NCI-H1436 (cell line): ENCODE measurements at places on chromosomes 12 and 14.

DNA sequence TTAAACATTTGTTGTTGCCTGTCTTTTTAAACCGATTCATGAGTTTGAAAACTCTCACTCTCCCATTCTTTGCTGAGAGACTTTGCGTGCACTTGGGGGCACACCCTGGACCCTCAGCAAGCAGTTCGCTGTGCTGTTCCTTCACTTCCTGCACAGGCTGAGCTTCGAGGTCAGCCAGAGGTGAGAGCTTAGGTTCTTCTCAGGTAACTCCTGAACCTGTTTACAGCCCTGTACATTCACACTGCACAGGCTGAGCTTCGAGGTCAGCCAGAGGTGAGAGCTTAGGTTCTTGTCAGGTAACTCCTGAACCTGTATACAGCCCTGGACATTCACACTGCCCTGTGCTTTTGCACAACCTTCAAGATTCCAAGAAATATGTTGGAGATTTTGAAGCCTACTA lies 9.8 kb upstream of the CLECL1 start:
- DNase-seq = no peak

DNA sequence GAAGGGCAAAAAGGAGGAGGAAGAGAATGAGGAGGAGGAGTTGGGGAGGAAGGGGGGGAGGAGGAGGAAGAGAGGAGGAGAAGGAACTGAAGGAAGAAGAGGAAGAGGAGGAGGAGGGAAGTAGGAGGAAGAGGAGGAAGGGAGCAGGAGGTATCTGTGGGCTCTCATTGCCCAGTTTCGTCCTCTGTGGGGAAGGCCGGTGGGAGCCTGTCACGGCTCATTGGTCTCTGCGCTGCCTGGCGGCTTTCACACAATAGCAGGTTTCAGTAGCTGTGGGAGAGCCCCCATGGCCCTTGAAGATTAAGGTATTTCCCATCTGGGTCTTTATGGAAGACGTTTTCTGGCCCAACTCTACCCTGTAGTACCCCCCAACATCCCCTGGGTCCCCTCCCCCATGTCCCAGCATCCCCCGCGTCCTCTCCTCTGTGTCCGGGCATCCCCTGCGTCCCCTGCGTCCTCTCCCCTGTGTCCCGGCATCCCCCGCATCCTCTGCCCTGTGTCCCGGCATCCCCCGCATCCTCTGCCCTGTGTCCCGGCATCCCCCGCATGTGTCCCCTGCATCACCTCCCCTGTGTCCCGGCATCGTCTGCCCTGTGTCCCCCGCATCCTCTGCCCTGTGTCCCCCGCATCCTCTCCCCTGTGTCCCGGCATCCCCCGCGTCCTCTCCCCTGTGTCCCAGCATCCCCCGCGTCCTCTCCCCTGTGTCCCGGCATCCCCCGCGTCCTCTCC lies 278.2 kb upstream of the SFSWAP start:
- DNase-seq = no peak

DNA sequence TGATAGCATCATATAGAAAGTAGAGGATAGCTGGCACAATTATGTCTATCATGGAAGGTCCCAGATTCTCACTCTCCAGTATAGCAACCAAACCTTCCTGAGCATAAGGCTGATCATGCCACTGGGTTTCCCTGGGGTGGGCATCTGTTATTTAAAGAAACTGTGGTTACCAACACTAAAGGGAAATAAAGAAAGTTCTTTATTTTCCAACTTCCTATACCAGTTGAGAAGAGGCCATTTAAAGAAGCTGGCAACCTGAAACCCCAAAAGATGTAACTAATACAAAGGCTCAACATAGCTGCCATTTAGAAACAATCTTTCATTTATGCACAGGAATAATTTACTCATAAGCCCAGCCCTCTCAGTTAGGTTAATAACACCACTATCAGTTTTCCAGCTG lies 3.1 kb downstream of the BCAT1 start:
- DNase-seq = no peak

- no peak for DNase-seq
Measured at GRCh38 chr12:56128670-56129205, 671 bp downstream of the ESYT1 start.

- no peak for DNase-seq
Measured at GRCh38 chr14:29906256-29906870, 21.3 kb downstream of the PRKD1 start.

GRCh38 chr12:14827043-14827442 lies 13.1 kb upstream of the SMCO3 start:
- no peak for DNase-seq

GRCh38 chr12:94320109-94320508 lies 139.6 kb downstream of the CEP83 start:
- no peak for DNase-seq

- DNase-seq = no peak
Measured at GRCh38 chr12:104533134-104533533, 76.4 kb downstream of the CHST11 start.
